Gastrocnemius medialis (tissue), 4 donors: ENCODE measurements at places on chromosomes 2 and 18. TPM values are rescaled to one million over a fixed set of nuclear protein-coding genes. Genes with fewer than 3 reads are reported as not detected.

DNA sequence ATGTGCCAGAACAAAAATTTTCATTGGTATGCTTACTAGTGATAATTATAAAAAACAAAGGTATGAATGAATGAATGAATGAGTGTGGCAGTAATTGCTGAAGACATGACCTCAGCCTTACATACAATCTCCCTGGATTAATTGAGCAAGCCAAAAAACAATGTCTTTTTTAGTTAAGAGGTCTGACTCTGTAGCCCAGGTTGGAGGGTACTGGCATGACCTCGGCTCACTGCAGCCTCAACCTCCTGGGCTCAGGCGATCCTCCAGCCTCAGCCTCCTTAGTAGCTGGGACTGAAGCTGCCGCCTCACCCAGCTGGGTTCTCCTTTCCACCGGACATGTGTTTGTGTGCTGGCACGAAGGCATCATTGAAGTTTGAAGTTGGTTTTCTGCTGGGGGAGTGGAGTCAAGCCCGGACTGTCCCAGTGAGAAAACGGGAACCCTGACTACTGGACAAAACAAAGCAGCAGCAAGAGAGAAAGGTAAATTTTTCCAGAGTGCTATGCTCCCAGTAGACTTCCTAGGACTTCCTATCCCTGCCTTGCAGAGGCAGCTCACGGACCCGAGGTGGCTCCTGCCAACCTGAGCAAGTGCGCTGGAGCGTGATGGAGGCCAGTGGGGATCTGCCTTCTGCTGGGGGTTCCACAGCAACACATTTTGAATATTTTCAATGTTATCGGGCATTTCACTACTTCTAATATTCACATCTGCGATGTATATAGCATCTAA lies 6.4 kb upstream of the IMP4 start:
- no peak for DNase-seq

NT5DC4 gene
- not detected for total RNA-seq

GRCh38 chr2:119112770-119113488 lies 45.6 kb downstream of the C1QL2 start:
- DNase-seq = no peak

DNA sequence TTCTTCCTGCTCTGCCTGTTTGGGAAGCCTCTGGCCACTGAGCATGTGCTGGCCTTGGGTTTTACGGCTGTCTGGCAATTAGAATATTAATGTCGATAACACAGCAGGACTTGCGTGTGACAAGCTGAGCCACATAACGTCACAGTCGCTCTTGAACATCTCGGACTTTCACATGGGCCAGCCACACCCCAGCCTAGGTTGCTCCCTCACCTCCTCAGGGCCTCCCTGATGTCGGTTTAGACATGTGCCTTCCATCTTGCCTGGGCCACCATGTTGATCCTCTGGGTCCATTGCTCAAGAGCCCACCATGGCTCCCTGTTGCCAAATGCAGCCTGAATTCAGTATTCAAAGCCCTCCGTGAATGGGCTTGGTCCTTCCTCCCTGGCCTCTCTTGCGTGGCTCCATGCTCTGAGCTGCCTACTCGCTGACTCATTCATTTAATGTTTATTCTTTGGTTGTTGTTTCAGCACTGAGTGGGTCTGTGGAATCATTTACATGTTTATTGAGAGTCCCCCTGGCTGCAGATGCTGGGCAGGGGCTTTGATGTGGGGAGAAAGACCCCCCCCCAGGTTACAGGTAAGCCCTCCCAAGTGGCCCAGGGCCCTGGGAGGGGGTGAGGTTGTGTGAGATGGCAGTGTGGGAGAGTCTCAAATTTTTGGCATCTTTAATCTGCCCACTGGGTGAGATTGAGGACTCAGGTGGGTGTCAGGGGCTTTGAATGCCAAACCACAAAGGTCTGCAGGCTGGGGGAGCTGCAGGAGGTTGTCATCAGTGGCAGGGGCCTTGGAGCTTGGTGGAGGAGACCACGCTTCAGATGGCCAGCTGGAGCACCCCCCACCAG lies 62.0 kb downstream of the ODC1 start:
- DNase-seq = no peak

- no peak for DNase-seq
These were observed 62.9 kb downstream of the ZNF521 start for GRCh38 chr18:25289001-25289631.

ZNF396 gene
- 0.80 TPM for total RNA-seq

- no peak for DNase-seq
These were observed 53.5 kb downstream of the NCOA1 start for GRCh38 chr2:24544456-24545115.

DNAH7 gene
- 0.07 TPM for total RNA-seq

DNA sequence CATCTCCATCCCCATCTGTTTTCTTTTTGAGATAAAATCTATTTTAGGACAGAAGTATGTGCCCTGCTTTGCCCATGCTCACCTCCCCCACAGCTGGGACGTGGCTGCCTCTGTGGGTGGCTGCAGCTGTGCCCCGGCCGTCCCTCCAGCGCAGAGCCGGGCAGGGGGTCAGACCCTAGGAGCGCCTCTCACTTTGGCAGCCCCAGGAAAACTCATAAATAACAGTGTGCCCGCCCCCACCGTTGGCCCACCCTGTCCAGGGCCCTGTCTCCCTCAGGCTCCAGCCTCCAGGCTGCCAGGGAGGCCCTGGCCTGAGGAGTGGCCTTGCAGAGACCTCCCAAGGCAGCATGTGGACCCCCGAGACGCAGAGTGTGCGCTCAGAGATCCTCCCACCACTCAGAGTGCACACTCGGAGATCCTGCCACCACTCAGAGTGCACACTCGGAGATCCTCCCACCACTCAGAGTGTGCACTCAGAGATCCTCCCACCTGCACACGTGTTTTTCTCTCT lies 178.1 kb downstream of the TWIST2 start:
- no peak for DNase-seq

DSG4 gene
- total RNA-seq = not detected

- no peak for DNase-seq
These were observed 143.0 kb downstream of the TANC1 start for GRCh38 chr2:159111346-159111927.

DNA sequence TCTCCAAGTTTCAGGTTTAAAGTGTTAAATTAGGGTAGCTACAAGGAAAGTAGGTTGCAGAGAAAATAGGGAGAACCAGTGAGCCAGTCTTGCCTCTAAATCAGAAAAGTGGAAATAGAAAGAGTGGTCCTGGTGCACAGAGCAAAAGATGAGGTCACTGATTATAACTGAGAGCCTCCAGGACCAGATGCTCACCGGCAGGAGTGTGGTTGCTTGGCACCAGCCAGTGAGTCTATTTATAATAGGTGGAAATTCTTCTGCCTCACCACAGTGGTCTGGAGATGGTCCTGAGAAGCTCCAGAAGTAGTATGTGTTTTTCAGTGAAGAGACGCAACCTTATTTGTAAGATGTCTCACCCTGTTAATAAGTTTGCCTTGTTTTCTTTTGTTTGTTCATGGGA lies 373.9 kb upstream of the KCNJ3 start:
- no peak for DNase-seq

MYOM1 gene
- total RNA-seq = 265 TPM
